ENCODE measurements at places on chromosomes 1 and 21.

GRCh38 chr1:187264995-187265602 is 436.4 kb downstream of the PLA2G4A start:
- peak; percentile 81 for DNase-seq

- DNase-seq, result no peak
These were observed 53.3 kb downstream of the SPEN start for GRCh38 chr1:15900662-15901279.

GRCh38 chr1:196063294-196063693 is 544.9 kb downstream of the KCNT2 start:
- no peak for DNase-seq

- DNase-seq, result no peak
These were observed 97.4 kb downstream of the FAM78B start for GRCh38 chr1:166069390-166069789.

- no peak for DNase-seq
These were observed 15.3 kb upstream of the FHAD1 start for GRCh38 chr1:15231714-15232201.

- no peak for DNase-seq
These were observed 18.1 kb upstream of the FAM78B start for GRCh38 chr1:166184897-166185296.

DNA sequence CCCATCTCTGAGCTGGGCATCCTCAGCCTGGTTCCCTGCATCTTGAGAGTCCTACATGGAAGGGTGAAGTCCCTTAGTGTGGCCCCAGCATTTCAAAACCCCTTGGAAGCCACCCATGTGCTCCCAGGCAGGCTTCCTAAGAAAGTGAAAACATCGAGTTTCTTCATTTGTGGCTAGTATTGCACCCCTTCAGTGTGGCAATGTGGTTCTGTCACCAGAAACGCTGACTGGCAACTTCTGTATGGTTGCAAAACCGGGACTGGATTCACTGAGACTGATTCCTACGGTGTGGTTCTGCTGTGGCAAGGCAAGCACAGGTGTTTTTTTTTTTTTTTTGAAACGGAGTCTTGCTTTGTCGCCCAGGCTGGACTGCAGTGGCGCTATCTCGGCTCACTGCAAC is 9.0 kb upstream of the IFNGR2 start:
- DNase-seq, result no peak

GRCh38 chr1:242556276-242556675 is 31.8 kb upstream of the PLD5 start:
- no peak for DNase-seq

DNA sequence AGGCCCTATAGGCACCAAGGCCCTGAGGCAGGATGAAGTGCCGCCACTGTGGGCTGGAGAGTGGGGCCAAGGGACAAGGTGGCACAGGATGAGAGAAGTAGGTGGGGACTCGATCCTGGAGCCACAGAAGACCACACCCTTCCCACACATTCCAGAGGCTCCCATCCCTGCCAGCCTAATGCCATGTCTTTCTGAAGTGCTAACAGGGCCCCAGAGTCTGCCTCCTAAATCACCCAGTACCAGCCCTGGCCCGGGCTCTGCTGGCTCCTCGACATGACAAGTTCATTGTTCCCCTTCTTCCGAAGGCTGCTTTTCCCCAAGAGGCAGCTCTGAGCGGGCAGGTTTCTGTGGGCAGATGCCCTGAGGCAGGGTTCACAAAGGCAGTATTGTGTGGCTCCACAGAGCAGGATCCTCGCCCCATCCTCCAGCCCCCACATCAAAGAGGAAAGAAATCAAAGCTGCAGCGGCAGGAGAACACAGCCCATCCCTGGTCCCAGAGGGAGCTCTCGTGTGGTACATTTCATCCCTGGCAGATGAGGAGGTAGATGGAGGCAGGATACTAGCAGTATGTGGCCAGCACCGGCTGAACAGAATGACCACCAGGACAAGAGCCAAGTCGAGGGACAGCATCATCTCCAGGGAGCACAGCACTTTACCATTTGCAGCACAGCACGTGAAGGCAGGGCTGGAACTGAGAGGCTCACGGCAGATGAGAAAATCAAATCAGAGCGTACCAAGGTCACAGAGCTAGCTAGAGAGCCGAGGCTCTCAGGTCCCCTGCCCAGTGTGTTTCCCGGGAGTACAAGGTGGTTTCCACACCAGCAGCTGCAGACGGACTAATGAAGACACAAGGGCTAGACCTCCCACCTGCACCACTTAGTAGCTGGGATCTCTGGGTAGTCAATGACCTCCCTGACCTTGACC is 64.8 kb downstream of the SYF2 start:
- no peak for DNase-seq

DNA sequence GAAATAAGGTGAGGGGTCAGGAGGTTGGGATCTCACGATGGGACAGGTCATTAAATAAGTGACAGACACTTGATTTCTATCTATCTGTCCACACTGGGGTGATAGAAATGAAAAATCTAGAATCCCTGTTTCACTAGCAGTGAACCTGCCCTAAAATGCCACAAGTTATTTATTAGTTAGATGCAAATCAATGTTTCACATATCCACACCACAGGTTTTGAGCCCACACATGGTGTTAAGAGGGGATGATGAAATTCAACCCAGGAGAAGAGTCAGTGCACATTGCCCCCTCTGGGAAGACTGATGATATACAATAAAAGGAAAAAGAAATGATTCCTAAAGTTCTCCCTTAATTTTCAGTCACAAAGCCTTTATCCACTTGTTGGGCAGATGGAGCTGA is 10.1 kb upstream of the NTPCR start:
- DNase-seq, result no peak

- no peak for DNase-seq
These were observed 61.4 kb downstream of the BRINP3 start for GRCh38 chr1:190416239-190416638.

GRCh38 chr1:14778541-14778897 is 180.0 kb downstream of the KAZN start:
- no peak for DNase-seq

DNA sequence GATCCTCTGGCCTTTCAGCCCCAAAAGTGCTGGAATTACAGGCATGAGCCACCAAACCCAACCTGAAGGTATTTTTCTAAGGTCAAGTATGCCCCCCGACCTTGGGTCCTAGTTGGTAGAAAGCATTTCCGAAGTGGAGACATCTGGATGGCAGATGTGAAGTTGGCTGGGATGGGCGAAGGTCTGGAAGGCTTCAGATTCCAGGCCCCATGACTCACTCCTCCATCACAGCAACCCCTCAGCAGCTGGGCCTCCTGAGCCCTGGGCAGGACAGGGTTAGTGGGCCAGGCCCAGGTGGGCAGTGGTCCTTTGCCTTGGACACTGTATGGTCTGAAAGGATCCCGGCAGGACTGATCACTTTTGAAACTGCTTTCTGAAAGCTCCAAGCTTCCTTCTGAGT is 23.3 kb downstream of the NAV1 start:
- DNase-seq, result no peak

GRCh38 chr1:38179483-38179882 is 132.9 kb upstream of the POU3F1 start:
- DNase-seq, result no peak

- DNase-seq, result no peak
These were observed 29.7 kb downstream of the CHODL start for GRCh38 chr21:18274370-18274769.

DNA sequence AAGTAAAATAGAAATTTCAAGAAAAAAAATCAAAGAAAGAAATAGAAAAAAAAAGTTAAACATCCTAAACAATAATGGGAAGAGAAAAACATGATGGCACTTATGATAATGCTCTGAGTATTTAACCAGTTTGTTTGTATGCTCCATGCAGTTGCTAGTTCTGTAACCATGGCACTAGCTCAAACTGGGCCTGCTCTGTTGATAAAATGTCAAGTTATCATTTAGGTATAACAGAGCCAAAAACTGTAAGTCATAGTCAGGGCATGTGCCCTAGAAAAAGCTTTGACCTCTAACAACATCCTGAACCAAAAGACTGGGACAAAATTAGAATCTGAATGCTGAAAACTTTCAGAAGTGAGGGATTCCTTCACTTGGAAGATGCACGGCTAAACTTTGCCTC is 148.9 kb downstream of the KCNT2 start:
- no peak for DNase-seq

DNA sequence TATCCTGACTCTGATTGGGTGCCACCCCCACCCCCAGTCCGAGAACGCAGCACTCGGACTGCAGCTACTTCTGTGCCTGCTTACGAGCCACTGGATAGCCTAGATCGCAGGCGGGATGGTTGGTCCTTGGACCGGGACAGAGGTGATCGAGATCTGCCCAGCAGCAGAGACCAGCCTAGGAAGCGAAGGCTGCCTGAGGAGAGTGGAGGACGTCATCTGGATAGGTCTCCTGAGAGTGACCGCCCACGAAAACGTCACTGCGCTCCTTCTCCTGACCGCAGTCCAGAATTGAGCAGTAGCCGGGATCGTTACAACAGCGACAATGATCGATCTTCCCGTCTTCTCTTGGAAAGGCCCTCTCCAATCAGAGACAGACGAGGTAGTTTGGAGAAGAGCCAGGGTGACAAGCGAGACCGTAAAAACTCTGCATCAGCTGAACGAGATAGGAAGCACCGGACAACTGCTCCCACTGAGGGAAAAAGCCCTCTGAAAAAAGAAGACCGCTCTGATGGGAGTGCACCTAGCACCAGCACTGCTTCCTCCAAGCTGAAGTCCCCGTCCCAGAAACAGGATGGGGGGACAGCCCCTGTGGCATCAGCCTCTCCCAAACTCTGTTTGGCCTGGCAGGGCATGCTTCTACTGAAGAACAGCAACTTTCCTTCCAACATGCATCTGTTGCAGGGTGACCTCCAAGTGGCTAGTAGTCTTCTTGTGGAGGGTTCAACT is 2.1 kb downstream of the RBM15 start:
- no peak for DNase-seq

GRCh38 chr1:68174738-68175113 is 57.6 kb downstream of the WLS start:
- DNase-seq, result no peak

DNA sequence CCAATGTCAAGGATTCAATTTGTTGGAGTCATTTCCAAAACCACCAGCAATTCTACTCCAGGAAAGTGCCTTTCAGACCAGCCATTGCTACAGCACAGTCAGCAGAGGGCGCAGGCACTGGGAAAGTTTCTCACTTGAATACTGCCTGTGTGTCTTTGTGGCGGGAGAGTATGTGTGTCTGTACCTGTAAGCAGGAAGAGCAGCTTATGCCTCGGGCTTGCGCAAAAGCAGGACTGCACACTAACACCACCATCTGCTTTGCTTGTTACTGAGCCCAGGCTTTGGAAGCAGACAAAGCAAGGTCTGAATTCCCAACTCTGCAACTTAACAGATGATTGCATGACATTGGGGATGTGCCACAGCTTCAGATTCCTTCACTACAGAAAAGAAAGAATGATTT is 7.0 kb upstream of the CTSE start:
- peak; percentile 93 for DNase-seq

DNA sequence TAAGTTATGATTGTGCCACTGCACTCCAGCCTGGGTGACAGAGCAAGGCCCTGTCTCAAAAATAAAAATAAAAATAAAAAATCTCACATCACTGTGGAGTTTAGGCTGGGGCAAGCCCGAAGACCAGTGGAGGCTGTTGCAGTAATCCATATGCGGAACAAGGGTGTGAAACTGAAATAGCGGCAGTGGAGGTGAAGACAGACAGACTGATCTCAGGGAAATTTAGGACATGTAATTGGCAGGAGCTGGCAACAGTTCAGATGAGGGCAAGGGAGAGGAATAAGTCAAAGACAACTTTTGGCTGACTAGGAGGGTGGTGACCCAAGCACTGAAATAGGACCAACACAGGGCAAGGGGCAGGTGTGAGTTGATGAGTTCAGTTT is 8.4 kb downstream of the ARMH1 start:
- DNase-seq, result no peak

DNA sequence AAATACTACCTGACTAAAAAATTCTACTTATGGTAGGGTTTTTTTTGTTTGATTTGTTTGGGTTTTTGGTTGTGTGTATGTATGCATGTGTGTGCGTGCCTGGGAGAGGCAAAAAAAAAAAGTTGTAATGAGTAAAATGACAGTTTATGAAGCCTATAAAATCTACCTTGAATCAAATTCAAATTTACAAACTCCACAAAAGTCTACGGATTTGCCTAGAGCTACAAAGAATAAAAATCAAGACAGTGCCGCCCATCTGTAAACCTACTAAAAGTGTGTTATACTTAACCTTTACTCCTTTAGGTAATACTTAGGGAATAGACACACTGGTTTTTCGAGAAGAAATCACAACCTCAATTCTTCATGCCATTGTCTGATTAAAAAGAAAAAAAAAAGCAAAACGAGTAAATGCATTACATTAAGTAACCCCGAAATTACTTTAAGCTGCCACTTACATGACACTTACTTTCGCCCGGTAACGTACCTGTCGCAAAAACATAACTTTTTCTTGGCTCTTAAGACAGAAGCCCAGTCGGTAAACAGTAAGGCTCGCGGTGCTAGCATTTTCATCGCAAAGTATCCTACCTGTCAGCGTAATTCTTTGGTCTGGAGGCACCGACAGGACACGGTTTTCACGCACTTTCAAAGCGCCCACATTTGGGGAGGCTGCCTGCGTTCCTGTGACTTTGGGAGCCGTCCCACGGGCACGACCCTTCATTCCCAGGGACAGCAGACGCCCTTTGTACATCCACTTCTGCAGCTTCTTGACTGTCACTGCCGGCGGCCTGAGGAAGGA is 951 bp downstream of the SYDE2 start:
- DNase-seq, result no peak

GRCh38 chr1:199463521-199464127 is 563.9 kb upstream of the NR5A2 start:
- DNase-seq, result no peak

- no peak for DNase-seq
These were observed 330.8 kb downstream of the NPHP4 start for GRCh38 chr1:5661196-5662085.

GRCh38 chr1:185861630-185862029 is 127.4 kb downstream of the HMCN1 start:
- peak; percentile 61 for DNase-seq

GRCh38 chr1:200334661-200335256 is 75.1 kb downstream of the ZNF281 start:
- no peak for DNase-seq

- no peak for DNase-seq
These were observed 6.0 kb upstream of the DNMT3L start for GRCh38 chr21:44267655-44268142.

DNA sequence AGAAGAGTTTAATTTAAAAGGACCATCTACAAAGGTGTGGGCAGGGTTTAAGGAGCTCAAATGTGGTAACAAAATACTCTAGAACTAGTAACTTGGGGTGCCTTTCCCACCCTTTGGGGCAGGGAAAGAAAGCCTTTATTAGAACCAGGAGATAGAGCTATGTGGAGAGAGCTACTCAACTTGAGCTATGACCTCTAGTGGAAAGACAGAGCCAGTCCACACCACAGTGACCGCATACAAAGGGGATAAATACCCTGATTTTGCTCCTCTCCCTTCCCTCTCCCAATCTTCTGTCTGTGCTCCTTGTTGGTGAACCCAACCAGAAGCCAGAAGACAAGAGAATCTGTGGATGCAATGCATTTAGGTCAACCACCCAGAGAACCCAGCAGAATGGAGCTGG is 54.4 kb upstream of the JAK1 start:
- DNase-seq, result no peak

- DNase-seq, result no peak
These were observed 17.3 kb downstream of the ZFYVE9 start for GRCh38 chr1:52159033-52159789.

GRCh38 chr1:54883349-54884102 is 3.5 kb downstream of the DHCR24 start:
- no peak for DNase-seq
